ENCODE measurements at places on chromosomes 7 and 10.

- DNase-seq: no peak
Observed at GRCh38 chr7:1697499-1698125, 27.5 kb downstream of the ELFN1 start.

GRCh38 chr10:85043207-85043606 is 714.8 kb downstream of the CCSER2 start:
- DNase-seq: no peak

GRCh38 chr10:22911889-22912762 is 15.7 kb upstream of the ARMC3 start:
- no peak for DNase-seq

DNA sequence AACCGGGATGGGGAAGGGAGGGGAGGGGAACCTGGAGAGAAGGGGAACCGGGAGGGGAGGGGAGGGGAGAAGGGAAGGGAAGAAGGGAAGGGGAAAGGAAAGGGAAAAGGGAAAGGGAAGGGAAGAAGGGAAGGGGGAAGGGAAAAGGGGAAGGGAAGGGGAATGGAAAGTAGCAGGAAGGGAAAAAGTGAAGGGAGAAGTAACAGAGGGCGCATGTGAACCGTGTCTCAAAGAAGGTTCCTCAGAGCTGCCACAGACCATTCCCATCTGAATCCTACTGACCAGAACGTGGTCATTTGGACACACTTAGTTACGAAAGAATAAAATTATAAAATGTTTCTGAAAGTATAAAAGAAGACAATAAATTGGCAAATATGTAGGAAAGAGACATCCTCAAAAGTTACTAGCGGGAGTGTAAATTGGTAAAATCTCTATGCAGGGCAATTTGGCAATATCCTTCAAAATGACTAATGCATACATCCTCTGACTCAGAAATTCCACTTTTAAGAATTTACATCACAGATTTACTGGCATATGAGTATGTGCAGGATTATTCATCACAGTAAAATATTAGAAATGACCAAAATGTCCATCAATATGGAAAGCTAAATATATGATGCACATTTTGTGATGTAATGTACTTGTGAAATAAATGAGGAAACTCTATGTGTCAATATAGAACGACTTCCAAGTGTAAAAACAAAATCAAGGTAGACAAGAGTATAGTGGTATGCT is 12.9 kb downstream of the C10orf67 start:
- no peak for DNase-seq

DNA sequence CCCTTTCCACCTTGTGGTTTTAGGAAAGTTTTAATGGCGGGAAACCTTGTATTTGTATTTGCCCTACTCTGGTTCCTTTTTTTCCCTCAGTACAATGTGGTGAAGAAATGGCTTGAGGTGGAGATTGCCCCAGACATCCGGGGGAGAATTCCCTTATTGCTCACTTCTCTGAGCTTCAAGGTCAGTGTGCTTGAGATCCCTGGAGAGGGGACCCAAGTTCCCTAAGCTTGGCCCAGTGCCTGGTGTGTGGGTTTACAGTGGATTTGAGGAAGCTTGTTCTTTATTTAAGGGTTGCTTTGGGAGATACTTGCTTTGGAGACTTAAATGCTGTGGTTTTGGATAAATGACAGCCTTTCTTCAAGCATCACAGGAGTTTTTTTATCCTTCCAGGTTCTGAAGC is 18.3 kb downstream of the CALHM2 start:
- DNase-seq: no peak

DNA sequence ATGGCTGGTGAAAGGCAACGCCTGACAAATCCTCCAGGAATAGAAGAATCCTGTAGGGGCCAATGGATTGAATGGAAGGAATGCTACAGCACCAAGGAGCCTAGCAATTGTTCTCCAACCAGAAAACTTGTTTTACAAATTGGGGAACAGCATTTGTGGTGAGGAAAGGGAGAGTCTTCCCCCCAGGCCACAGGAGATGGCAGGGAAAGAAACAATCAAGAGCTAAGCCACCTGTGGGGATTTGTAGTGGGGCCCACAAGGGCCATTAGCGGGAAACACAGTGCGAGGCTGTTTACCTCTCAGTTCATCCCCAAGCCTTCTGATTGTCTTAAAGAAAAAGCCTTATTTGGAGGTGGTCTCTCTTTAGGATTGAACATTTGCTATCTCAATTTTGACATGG is 48.5 kb upstream of the KCNMA1 start:
- DNase-seq: no peak

GRCh38 chr7:7652798-7653540 is 12.4 kb downstream of the UMAD1 start:
- DNase-seq: no peak

DNA sequence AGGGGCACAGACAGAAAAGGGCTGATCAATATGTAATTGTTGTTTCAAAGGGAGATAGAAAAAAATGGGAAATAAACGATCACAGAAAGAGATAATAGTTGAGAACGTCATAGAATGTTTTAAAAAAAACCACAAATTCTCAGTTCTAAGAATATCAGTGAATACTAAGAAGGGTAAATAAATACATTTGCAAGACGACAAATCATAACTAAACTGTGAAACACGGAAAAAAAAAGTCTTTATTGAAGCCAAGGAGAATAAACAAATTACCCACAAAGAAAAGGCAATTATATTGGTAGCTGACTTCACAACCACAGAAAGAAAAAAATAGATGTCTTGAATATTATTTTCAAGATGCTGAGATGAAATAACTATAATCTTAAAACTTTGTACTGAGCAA is 305.2 kb upstream of the STEAP1 start:
- no peak for DNase-seq

DNA sequence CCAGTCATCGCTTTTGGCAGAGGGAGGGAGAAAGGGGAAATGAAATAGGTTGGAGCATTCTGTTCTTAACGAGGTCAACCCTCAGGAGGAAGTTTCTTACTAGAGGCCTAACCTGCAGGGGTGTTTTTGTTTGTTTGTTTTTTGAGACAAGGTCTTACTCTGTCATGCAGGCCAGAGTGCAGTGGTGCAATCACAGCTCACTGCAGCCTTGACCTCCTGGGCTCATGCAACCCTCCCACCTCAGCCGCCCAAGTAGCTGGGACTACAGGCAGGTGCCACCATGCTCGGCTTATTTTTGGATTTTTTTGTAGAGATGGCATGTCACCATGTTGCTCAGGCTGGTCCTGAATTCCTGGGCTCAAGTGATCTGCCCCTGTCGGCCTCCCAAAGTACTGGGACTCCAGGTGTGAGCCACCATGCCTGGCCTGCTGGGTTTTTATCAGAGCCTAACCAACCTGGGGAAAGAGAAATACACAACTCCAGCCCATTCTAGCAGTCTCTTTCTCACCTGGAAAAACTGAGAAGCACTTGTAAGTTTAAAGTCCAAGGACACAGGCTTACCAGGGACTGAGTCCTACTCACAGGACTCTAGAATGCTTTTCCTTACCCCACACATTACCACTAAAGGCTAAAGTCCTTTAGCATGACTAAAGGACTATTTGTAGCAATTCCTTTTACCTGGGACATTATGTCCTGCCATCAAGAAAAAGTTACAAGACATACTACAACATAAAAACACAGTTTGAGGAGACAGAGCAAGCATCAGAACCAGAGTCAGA is 101.0 kb upstream of the EGFR start:
- no peak for DNase-seq

GRCh38 chr10:129525401-129525801 is 58.4 kb downstream of the MGMT start:
- DNase-seq: no peak

DNA sequence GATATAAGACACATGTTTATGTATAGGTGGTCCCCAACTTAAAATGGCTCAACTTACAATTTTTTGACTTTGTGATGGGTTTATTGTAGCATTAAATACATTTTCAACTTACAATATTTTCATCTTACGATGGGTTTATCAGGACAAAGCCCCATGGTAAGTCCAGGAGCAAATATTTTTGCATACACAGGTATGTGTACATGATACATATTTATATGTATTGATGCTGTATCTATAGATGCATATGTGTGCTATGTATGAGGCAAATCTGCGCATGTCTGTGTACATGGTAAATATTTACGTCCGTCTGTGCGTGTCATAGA is 664 bp upstream of the UBE3C start:
- no peak for DNase-seq

GRCh38 chr10:131731780-131732630 is 168.8 kb upstream of the PPP2R2D start:
- DNase-seq: no peak

GRCh38 chr7:53218730-53219504 is 183.5 kb downstream of the POM121L12 start:
- DNase-seq: no peak

- no peak for DNase-seq
Observed at GRCh38 chr10:80619036-80619435, 81.3 kb downstream of the SH2D4B start.

DNA sequence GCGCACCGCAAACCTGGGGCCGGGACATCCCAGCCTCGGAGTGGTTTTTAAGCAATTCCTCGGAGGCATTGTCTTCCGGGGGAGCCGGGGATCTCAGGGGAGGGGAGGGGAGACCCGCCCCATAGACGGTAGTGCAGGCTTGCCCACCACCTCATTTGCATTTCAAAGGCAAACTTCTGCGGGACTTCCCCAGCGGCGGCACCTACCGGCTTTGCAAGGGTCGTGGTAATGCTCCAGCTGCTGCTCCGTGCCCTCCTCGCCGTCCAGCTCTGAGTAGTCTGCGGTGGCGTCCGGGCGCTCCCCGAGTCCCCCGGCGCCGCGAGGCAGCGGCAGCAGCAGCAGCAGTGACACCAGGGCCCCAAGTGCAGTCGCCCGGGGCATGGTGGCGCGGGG is 425 bp downstream of the TLL2 start:
- no peak for DNase-seq

DNA sequence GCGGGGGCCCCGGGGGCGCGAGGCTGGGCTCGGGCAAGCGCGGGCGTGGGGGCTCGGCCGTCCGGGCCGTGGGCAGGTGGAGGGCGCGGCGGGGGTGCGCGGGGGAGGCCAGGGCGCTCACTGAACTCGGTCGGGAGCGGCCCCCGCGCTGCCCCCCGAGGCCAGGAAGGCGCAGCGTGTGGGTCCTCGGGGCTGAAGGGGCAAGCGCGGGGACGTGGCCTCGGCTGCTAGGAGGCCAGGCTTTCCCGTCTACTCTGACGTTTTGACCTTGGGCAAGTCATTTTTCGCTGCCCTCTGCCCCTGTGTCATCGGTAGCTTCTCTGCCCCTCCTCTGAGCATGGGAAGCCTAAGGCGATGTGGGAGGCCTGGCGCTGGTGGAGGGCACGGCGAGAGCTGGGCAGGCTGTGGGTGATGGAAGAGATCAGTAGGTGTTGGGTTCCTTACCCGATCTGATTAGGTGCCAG is 441 bp downstream of the FBH1 start:
- DNase-seq: no peak

All from GM18507 (cell line).